ENCODE measurements at places on chromosomes 5 and 9.
A peak's percentile ranks its signal among the peaks of the same experiment; 100 is the strongest.

DNA sequence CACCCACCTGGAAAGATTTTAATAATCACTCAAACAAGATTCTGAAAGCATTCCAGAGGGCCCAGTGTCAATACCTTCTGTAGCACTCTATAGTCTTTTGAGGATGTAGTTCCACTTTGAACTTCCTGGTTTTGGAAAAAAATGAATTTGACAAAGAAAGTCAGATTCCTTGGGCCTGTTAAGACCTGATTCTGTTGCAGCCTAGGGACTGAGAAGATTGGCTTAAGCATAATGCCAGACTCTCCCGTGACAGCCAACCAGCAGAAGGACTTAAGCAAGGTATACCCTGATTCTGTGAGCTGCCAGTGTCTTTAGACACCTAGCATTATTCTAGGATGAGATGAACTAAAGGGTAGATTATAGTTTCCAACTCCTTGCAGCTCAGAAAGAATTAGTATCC lies 6.8 kb downstream of the SPINK5 start:
- H3K4me1 ChIP-seq, result no peaks in the 10 kb centered on the region
- no peaks in the 10 kb centered on the region for H3K27me3 ChIP-seq
- no peak overlapping the region for H3K4me3 ChIP-seq

DNA sequence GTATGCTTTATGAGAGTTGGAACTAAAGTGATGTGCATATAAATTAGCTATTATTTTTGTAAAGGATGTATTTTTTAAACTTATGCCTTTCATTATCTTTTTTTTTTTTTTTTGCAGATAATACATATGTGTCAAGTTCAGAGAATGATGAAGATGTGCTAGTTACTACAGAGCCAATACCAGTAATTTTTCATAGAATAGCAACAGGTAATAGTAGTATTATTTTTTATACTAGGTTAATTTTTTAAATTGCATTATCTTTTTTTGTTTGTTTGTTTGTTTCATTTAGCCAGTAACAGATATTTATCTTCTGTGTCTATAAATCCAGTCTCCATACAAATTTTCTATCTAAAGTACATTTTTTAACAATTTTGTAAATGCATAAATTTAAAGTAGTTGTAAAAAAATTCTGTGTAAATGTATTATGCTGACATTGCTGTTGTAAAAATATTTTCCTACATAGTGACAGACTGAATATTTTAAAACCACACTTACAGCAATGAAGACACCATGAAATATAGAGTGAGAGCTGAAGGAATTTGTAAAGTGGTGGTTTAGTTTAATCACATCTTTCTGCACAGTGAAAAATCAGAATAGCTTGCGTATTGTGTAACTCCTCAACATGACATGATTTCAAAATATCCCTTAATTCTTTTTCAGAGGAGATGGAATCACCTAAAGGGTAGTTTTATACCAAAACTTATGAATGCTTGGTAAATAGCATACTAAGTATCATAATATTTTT lies 93.3 kb downstream of the PARP8 start:
- peak overlapping the region; percentile 41 for H3K27ac ChIP-seq
- no peak overlapping the region for H3K4me3 ChIP-seq
- peaks cover 50% of the 10 kb centered on the region for H3K36me3 ChIP-seq

DNA sequence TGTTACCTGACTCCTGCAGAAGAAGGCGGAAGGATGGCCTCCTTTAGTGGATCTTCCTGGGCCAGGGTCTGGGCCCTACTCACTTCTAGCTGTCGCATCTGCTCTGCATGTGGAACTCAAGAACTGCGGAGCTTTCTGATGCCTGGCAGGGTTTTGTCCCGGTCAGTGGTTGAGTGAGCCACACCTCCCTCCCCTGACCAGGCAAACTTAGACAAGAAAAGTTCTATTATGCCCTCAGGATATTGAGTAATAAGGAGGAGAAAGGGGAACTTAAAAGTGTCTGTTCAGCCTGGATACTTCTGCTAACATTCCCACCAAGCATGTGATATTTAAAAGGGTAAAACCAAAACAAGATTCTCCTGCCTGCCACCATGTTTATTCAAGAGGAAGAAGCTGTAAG lies at the start of gene FYB1:
Gene FYB1, minus strand, starts transcription at position 127 of the 400 bp plus-strand sequence. CDS start 16,603 bp downstream, outside the sequence.
- H3K4me3 ChIP-seq, result peak within 1 kb of the TSS; percentile 71
- peaks cover 12% of the 10 kb centered on the region for H3K36me3 ChIP-seq
- H3K27ac ChIP-seq, result peak within 1 kb of the TSS; percentile 85
- no peak for DNase-seq

GRCh38 chr9:111863636-111864035 lies 33.0 kb upstream of the UGCG start:
- H3K4me3 ChIP-seq, result no peak overlapping the region
- peaks cover 15% of the 10 kb centered on the region for H3K27me3 ChIP-seq
- H3K27ac ChIP-seq, result no peak overlapping the region
- no peak for DNase-seq
- H3K4me1 ChIP-seq, result peaks cover 5% of the 10 kb centered on the region

All from central memory CD8-positive, alpha-beta T cell (primary cell).